ENCODE measurements at places on chromosomes 13 and 19. TPM values are rescaled to one million over a fixed set of nuclear protein-coding genes. Genes with fewer than 3 reads are reported as not detected.

DNA sequence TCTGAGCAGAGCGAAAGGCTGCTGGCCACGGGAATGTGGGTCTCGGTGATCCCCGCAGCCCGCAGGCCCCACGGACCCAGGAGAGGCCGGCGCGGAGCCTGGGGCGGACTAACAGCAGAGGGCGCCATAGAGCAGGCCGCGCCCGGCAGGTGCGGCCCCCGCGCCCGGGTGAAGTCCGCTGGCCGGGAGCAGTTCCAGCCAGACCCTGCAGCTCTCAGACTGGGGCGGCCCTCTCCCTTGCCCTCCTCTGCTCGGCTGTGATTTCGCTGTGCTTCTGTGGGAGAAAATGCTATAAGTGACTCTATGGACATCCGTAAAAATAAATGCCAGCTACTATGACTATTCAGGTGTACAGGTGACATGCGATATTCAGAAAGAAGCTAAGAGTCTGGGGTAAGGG is 37.7 kb downstream of the GSX1 start:
- peak; percentile 38 for DNase-seq

DNA sequence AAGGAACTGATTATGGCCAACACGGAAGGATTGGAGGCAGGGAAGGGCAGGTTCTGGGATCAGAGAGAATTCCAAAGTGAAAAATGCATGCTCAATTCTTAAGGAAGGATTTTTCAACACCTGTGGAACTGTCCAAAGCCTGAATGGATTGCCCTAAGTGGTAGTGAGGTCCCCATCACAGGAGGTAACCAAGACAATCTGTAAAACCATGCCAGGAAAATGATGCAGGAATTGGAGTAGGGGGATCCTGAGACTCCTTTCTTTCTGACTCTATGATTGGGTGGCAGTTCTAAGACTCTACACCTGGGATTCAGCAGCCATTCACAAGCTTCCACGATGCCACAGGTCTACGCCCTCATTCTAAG is 56.5 kb upstream of the ZNRF4 start:
- no peak for DNase-seq

DNA sequence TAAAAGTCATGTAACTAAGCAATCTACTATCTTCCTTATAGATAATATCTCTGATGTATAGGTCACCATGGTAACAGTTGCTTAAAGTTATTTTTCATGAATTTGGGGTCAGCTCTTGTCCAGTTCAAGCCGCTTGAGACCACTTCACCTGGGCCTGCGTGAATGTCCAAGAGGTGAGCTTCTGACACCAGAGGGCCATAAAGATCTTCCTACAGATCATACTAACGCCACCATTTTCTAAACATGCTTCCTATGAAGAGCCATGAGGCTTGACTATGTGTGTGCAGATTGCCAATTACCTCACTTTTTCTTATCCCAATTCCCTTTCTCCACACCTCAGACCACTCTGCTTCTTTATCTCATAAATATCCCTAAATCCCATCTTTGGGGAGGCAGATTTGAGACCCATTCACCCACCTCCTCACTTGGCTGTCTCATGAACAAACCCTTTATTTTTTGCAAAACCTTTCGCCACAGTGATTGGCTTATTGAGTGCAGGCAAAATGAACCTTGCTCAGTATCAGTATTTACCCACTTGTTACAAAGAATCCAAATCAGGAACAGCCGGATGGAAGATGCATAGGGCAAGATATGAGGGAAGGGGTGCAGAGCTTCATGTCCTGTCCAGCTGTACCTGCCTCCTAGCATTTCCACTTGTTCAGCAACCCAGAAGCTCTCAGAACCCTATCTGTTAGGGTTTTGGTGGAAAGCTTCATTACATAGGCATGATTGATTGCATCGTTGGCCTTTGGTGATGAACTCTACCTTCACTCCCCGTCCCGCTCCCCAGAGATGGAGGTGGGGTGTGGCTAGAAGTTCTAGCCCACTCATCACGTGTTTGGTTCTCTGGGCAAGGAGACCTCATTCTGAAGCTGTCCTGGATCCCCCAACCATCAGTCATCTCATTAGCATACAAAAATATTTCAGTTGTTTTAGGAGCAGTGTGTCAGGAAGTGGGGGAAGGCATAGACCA is 34.2 kb downstream of the FAM187B start:
- no peak for DNase-seq

Gene RFPL4AL1
- not detected for total RNA-seq

Gene CD22
- total RNA-seq: 1.2 TPM

DNA sequence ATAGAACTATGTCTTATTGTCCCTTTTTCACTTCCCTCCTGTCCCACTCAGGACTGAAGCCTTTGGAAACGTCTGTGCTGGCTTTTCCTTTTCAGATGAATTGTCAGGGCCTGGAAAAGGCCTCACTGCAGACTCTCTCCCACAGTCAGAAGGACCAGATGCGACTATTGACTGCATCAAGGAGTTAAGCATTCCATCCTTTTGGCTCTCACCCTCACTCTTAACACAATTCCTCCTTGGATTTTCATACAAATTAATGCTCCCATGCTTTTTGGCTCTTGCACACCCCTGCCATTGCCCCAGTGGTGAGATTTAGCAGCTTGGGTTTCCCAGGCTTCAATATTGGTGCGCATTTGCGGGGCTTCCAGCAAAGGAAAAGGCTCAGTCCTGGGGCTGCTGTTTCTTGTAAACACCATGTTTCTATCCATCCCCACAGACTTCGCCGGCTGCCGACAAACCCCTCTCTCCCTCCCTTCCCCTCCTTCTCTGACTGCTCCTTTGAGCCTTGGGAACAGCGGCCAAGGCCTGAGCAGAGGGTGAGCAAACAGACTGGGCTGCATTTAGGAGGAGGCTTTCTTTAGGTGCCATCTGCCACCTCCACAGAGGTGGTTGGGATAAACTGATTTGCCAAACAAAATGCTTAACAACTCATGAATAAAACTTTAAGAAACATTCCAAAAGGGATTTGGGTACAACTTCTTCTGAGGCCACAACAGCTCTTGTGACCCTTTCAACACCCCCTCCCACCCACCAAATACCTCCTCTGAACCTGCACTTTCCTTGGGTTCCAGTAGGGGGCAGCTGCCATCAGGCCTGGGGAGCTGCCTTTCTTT is 48.6 kb upstream of the PCDH8 start:
- DNase-seq: peak; percentile 22

Gene ZNF90
- 1.8 TPM for total RNA-seq

DNA sequence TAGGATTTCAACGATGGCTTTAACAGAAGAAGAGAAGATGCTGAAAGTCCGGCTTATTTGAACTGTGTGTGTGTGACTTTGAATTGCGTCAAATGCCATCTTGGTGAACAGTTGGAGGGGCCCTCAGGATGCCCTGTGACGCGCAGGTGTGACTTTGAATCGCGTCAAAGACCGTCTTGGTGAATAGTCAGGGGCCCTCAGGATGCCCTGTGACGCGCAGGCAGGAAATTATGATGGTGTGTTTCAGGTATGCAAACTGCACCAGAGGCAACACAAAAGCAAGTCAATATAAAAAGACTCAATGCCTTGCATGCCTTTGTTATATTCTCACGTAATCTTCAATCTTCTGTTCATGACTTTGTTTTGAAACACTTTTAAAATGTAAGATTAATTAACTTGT is 29.2 kb downstream of the ATP11A start:
- DNase-seq: no peak

Gene SRRM5
- 0.16 TPM for total RNA-seq

DNA sequence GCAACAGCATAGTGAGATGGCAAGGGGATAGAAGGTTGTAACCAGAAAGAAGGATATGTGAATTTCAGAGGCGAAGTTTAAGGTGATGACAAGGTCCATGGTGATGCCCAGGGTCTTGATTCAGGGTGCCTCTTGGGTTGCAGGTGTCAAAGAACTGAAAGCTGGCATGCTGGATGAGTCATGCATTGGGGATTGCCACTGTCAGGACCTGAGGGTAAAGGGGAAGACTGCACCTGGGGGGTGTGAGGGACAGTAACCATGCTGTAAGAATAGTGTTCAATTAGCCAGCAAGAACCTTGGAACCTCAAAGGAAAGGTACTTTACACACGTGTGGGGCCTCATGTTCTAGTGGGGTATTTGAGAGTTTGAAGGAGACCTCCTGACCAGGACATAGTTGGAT is 279.6 kb downstream of the SLC7A1 start:
- DNase-seq: no peak

DNA sequence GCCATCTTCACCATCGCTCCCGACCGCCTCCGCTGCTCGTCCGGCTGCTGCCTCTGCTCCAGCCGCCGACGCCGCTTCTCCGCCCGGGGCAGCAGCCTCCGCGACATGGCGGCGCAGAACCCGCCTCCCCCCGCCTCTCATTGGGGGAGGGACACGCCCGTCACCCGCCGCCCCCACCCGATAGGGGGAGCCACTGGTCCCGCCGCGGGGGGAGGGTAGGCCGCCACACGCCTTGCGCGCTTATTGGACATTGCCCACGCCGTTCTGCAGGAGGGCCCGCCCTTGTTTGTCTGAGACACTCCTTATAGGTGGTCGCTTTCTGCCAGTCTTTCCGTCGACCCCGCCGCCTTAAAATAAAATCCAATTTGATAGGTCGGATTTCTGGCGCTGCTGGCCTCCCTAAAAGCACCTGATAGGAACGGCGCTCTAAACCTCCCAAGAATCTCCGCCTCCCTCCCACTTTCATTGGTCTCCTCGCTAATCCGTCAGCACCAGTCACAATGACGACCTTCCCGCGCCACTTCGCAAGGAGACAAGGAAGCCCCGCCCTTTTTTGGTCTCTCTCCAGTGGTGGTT is at the start of gene HNRNPL:
Gene HNRNPL, minus strand, starts transcription at position 127 of the 576 bp plus-strand sequence. Its CDS starts 20 bp downstream, at position 107.
- peak; percentile 100 for DNase-seq

GRCh38 chr13:93226623-93227279 is at the start of gene GPC6:
TSS of gene GPC6 (plus strand) at chr13:93226807.
- DNase-seq: no peak

GRCh38 chr19:18388100-18388959 is 2.4 kb downstream of the GDF15 start:
- peak; percentile 86 for DNase-seq

- DNase-seq: no peak
Observed at GRCh38 chr13:44470638-44471562, 97.3 kb downstream of the SERP2 start.

Gene MEGF8
- total RNA-seq: 41.6 TPM

- no peak for DNase-seq
Observed at GRCh38 chr13:40776232-40776631, 5.2 kb upstream of the MRPS31 start.

Gene FOXA3
- not detected for total RNA-seq

DNA sequence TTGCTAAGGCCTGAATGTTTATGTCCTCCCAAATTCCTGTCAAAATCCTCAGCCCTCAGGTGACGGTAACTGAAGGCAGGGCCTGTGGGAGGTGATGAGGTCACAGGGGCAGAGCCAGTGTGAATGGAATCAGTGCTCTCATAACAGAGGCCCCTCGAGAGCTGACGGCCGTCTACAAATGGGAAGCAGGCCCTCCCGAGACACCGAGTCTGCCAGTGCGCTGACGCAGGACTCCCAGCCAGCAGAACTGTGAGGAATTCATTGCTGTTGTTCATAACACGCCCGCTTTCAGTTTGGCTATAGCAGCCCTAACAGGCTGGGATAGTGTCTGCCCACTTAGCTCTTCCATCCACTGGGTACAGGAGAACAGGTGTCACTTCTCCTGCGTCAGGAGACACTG is 41.2 kb downstream of the CARS2 start:
- DNase-seq: no peak

DNA sequence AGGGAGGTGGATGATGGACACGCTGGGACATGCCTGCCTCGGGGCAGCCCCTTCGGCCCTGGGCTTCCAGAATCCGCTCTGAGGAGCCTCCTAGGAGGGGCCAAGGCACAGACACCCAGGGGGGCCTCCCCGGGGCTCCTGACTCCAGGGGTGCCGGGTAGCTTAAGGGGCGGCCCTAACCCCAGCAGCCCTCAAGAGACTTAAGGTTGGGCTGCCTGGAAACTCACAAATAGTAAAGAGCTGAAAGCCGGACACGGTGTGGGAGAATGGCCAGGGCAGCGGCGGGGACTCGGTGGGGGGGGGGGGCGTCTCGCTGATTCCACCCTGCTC is 7.7 kb downstream of the ARID3A start:
- DNase-seq: no peak

- no peak for DNase-seq
Observed at GRCh38 chr19:47613165-47614020, 4.5 kb downstream of the BICRA start.

Gene HIPK4
- total RNA-seq: 0.12 TPM

- DNase-seq: peak; percentile 10
Observed at GRCh38 chr19:11767633-11768133, 883 bp downstream of the ZNF441 start.

GRCh38 chr13:91153372-91153771 is 194.1 kb upstream of the MIR17HG start:
- no peak for DNase-seq

DNA sequence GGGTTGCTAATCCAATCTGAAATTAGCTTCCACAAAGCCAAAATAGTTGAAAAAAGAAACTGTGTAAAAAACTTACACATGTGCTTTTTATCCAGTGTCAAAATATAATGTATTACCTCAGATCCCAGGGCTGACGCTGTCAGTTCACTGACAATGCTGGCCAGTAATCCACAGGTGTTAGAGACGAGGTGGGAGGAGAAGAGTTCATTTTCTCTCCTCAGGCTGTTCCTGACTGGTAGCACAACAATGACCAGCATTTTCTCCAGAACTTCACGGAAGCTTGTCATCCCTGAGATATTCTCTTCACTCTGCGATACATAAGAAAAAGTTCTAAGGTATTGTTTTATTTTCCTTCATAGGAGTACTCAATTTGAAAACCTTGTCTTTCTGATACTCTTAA is 146.9 kb downstream of the MYCBP2 start:
- no peak for DNase-seq

Gene LNX2
- total RNA-seq: 10.7 TPM

DNA sequence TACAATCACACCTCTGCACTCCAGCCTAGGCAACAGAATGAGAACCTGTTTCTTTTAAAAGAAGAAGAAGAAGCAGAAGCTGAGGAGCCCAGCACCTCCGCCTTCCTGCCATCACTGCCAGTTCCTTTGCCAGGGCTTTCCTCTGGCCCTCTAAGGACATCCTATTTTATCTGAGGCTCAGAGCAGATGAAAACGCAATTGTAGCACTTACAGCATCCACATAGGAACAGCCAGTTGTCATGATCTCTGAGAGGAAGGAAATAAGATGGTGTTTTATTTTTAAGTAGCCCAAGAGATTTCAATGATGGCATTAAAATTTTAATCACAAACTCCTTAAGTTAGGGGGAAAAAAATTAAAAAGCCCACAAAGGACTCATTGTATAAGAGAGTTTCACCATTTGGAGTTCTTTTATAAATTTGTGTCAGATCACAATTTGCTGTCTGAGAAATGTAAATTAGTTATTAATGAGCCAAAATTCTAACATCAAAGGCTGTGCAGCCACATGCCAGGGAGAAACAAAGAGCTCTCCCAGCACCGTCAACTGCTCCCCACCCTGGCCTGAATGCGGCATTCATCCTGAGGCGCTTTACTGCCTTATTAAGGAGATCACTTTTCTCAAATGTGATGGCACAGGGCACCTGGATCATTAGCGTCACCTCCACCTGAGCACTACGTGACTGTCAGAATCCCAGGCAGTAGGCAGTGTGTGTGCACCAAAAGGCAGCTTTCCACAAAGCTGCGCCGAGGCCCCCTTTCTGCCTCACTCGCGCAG is 393.0 kb downstream of the FOXO1 start:
- DNase-seq: no peak

Measured in heart left ventricle (tissue), 16 donors.